ENCODE measurements at places on chromosomes 7 and 10.

- DNase-seq: no peak
These were observed 133.8 kb downstream of the WDR37 start for GRCh38 chr10:1190052-1190395.

- DNase-seq: no peak
These were observed 29.8 kb downstream of the CPVL start for GRCh38 chr7:29116361-29117200.

DNA sequence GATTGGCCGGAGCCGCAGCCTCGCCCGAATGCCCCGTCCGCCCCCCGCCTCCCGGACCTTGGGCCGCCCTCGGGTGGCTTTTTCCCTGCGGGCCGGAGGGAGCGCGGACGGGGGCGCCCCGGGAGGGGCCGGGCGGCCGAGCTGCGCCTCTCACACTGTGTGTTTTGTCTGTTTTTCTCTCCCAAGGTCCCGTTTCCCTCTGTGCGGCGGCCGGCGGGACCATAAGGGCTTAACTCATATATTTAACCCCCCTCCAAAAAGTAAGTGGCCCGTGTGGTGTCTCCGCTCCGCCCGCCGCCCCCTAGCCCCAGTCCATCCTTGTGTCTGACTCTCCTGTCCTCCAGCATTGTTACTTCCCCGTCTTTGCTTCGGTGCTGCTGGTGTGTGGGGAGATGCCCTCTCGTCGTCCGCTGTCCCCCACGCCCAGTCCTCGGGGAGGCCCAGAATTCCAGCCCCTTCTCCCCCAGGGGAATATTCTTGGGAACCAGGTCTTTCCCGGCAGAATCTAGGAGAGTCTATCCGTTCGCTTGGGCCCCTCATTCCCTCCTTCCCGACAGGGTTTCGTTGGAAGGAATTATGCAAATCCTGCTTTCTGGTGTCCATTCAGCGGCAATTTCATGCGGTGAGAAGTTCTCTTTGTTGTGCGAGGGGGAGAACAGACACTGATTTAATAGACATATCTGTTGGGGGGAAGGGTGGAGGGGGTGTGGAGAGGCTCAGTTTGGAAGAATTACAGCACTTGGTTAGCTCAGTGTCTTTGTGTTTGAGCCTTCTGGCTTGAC lies 1.3 kb downstream of the LCOR start:
- peak; percentile 37 for DNase-seq

GRCh38 chr7:137960020-137960419 lies 41.9 kb downstream of the CREB3L2 start:
- no peak for DNase-seq

- DNase-seq: peak; percentile 5
These were observed 373.6 kb downstream of the DNAJB6 start for GRCh38 chr7:157710396-157710795.

DNA sequence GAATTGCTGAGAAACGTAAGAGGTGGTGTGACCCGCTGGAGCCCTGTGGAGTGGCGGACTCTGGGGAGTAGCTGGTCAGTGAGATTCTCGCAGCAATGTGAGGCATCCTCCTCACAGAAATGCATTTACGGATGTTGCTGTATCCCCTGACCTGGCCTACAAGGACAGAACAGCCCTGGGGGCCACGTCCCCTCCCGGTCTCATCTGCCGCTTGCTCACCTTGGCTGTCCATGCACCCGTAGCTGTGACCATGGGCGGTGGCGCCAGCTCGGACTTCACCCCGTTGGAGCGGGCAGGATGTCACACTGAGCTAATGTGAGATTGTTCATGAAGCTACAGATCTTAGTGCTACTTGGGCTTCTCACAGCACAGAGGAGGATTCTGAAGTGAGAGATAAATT lies 193.8 kb downstream of the EBF3 start:
- peak; percentile 8 for DNase-seq

GRCh38 chr10:122995936-122996335 lies 12.7 kb downstream of the IKZF5 start:
- no peak for DNase-seq

- no peak for DNase-seq
These were observed 61.7 kb downstream of the PRF1 start for GRCh38 chr10:70540789-70541360.

DNA sequence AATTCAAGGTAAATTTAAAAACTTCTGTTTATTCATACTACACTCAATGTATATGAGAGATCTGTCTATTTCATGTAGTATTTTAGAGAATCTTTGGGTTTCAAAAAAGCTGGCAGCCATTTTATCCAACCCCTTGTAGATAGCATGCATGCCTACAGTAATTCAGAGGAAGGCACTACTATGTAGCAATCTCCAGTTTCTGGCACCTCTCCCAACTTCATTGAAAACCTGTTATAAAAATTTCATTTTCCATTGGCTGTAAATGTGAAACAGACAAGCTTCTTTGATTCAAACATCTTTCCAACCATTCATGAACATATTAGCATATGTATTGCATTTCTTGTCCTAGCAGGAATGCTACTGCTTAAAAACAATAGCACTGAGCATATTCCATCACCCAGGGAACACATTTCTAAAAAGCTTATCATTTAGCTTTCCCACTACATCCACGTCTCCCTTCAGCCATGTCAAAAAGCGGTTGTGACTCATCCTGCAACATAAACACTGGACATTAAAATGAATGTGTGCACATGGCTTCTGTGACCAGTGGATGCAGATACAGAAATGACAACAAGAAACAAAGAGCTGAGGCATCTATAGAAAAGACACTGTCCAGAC lies 330.4 kb upstream of the AOAH start:
- DNase-seq: no peak

- DNase-seq: no peak
These were observed 556.7 kb downstream of the SORCS3 start for GRCh38 chr10:105197598-105198364.

Data from WTC11 (cell line).